Upper lobe of right lung (tissue), 1 donor: ENCODE measurements at places on chromosomes 16 and 17. TPM values are rescaled to one million over a fixed set of nuclear protein-coding genes. Genes with fewer than 3 reads are reported as not detected.

The PSMD12 gene
- total RNA-seq: 43.8 TPM

The LRRC37A2 gene
- 11.7 TPM for total RNA-seq

The EARS2 gene
- 15.3 TPM for total RNA-seq

The PRAC2 gene
- total RNA-seq: not detected

The KRT24 gene
- not detected for total RNA-seq

The CCT6B gene
- total RNA-seq: 1.7 TPM

The PDIA2 gene
- 0.96 TPM for total RNA-seq

The SLFN12L gene
- 5.1 TPM for total RNA-seq

The IL21R gene
- 3.9 TPM for total RNA-seq

The HIRIP3 gene
- 20.3 TPM for total RNA-seq

The TMEM100 gene
- total RNA-seq: 279 TPM

The SETD1A gene
- 18.6 TPM for total RNA-seq

The ZSCAN10 gene
- not detected for total RNA-seq

The PABPN1L gene
- not detected for total RNA-seq

- H3K4me1 ChIP-seq: peaks cover 8% of the 10 kb centered on the region
- no peak for DNase-seq
- no peak overlapping the region for H3K4me3 ChIP-seq
- peak overlapping the region; percentile 72 for H3K27ac ChIP-seq
These were observed 21.1 kb upstream of the TMC5 start for GRCh38 chr16:19396555-19397011.

DNA sequence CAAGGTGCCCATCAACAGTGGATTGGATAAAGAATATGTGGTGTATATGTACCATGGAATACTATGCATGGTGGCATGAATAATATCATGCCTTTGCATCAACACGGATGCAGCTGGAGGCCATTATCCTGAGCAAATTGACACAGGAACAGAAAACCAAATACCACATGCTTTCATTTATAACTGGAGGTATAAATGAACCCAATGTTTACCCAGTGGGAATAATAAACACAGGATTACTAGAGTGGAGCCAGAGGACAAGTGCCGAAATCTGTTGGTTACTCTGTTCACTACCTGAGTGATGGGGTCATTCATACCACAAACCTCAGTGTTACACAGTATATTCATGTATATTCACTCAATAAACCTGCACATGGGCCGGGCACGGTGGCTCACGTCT lies 125.2 kb downstream of the CDH11 start:
- no peak overlapping the region for H3K27ac ChIP-seq
- no peaks in the 10 kb centered on the region for H3K27me3 ChIP-seq
- H3K4me3 ChIP-seq: no peak overlapping the region

- DNase-seq: no peak
- H3K27me3 ChIP-seq: peaks cover 27% of the 10 kb centered on the region
- H3K36me3 ChIP-seq: no peaks in the 10 kb centered on the region
- no peak overlapping the region for H3K4me3 ChIP-seq
- no peak overlapping the region for H3K27ac ChIP-seq
These were observed 15.1 kb downstream of the SAMD14 start for GRCh38 chr17:50114849-50115357.

DNA sequence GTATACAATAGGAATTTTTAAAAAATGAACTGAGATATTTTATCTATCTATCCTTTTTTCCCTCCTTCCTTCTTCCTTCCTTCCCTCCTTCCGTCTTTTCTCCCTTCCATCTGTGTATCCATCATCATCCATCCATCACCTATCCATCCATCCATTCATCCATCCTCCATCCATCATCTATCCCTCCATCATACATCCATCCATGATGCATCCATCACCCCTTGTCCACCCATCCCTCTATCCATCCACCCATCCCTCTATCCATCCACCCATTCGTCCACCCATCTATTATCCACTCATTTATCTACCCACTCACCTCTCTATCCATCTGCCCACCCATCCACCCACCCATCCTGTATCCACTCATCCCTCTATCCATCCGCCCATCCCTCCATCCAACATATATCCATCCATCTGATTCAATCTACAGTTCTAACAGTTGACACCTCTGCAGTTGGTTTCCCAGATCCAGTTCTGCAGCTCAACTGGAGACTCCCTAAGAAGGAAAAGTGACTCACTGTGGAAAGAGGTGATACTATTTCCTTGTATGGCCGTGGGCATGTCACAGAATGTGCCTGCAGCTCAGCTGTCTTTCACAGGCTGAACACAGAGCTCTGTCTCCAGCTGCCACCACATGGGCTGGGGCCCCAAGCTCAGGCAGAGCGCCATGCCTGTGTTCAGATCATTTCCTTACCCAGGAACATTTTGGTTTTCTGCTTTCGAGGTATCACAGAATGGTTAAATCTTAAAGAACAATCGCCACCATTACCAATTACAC lies 130.8 kb downstream of the XYLT1 start:
- H3K4me1 ChIP-seq: peaks cover 38% of the 10 kb centered on the region
- no peak for DNase-seq
- H3K27ac ChIP-seq: no peak overlapping the region
- H3K36me3 ChIP-seq: no peaks in the 10 kb centered on the region
- no peak overlapping the region for H3K4me3 ChIP-seq

DNA sequence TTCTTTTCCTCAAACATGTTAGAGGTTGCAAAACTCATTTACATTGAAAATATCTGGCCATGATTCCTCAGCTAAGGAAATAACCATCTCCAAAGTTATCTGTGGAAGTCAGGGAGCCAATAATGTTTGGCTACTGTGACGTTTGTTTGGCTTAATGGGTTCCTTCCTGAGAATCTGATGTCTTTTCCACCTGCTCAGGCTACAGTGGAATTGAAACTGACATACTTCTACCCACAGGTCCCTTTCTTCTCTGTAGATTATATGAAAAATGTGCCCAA lies 221.1 kb upstream of the XYLT1 start:
- no peak overlapping the region for H3K27ac ChIP-seq
- H3K4me1 ChIP-seq: no peaks in the 10 kb centered on the region
- H3K27me3 ChIP-seq: no peaks in the 10 kb centered on the region
- no peak overlapping the region for H3K4me3 ChIP-seq

DNA sequence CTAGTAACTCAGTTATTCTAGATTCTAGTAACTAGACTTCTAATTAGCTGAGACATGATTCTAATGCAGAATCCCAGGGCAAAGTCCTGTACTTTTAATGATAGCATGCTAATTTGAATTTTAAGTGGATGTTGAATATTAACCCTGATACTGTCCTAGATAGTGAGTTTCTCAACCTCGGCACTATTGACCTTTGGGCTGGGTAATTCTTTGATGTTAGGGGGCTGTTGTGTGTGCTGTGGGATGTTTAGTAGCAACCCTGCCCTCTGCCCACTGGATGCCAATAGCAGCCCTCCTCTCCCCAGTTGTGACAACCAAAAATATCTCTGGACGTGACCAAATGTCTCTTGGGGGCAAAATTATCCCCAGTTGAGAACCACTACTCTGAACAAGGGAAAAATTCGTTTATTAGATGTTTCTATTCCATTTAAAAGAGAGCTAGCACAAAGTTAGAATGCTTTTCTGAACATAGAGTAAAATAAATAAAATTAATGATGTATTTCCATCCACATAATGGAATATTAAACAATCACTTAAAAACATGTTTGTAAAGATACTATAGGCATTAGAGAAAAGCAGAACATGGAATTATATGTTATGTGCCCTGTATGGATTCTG lies 30.2 kb downstream of the SALL1 start:
- peaks cover 10% of the 10 kb centered on the region for H3K27me3 ChIP-seq
- H3K36me3 ChIP-seq: no peaks in the 10 kb centered on the region
- H3K4me1 ChIP-seq: no peaks in the 10 kb centered on the region

DNA sequence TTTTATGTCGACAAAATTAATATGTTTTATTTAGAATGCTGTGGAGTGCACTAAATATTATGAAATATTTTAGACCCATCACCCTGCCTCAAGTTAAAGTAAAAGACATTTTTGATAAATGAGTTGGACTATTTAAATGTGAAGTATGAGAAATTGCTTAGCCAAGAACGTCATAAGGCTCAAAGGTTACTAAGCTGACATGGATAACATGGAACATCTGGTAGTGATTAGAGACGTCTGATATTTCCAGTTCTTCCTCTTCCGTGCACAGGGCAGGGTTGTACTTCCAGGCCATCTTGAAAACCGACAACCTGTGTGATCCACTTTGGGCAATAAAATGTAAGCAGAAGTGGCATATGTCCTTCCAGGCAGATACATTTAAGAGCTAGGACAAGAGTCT lies 7.2 kb upstream of the CCL8 start:
- no peak for DNase-seq
- H3K27ac ChIP-seq: peak overlapping the region; percentile 24
- H3K4me3 ChIP-seq: no peak overlapping the region
- H3K27me3 ChIP-seq: no peaks in the 10 kb centered on the region

GRCh38 chr17:39252788-39253460 lies 27.2 kb upstream of the STAC2 start:
- no peak overlapping the region for H3K27ac ChIP-seq
- no peak overlapping the region for H3K4me3 ChIP-seq
- H3K4me1 ChIP-seq: no peaks in the 10 kb centered on the region
- no peak for DNase-seq

DNA sequence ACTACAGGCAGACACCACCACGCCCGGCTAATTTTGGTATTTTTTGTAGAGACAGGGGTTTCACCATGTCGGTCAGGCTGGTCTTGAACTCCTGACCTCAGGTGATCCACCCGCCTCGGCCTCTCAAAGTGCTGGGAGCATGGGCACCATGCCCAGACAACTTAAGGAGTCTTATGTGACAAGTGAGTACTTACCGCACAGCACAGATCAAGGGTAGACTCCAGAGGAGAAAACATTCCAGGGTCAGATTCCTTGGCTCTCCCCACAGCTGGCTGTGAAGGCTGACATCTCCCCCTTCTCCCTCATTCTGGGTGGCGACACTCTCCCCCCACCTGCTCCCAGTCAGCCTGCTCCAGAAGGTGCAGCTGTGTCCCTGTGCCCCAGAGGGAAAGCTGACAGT lies 10.6 kb downstream of the ZSCAN10 start:
- H3K4me3 ChIP-seq: no peak overlapping the region
- H3K27me3 ChIP-seq: peaks cover 7% of the 10 kb centered on the region
- no peaks in the 10 kb centered on the region for H3K36me3 ChIP-seq
- peak overlapping the region; percentile 81 for H3K27ac ChIP-seq

DNA sequence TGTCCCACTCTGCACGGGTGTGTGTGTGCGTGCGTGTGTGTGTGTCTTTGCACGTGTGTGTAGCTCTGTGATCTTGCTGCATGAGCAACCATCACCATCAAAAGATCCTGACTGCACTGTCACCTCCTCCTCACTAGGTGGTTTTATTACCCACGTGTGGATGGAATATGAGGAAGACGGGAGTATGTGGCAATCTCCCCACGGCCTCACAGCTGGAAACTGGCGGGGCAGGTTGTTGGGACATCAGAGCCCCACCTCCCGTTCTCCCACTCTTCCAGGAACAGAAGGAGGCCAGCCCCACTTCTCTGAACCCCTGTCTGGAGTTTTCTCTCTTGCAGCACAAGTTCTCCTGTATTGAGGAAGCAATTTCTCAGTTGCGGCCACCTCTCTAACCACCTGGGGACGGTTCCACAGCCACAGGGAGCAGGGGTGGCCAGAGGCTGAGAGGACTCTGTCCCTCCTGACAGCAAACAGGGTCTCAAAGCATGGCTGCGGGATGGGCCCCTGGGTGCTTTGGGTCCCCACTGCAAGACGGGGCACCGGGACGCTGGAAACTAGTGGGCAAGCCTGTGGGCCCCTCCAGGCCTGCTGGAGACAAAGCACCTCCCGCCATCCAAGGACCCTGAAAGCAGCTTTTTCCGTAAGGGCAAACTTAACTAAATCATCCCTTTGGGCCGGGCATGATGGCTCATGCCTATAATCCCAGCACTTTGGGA lies 27.9 kb upstream of the ATP2C2 start:
- no peak overlapping the region for H3K4me3 ChIP-seq
- no peaks in the 10 kb centered on the region for H3K36me3 ChIP-seq
- peak; percentile 88 for DNase-seq
- H3K4me1 ChIP-seq: no peaks in the 10 kb centered on the region
- no peaks in the 10 kb centered on the region for H3K27me3 ChIP-seq
- no peak overlapping the region for H3K27ac ChIP-seq

DNA sequence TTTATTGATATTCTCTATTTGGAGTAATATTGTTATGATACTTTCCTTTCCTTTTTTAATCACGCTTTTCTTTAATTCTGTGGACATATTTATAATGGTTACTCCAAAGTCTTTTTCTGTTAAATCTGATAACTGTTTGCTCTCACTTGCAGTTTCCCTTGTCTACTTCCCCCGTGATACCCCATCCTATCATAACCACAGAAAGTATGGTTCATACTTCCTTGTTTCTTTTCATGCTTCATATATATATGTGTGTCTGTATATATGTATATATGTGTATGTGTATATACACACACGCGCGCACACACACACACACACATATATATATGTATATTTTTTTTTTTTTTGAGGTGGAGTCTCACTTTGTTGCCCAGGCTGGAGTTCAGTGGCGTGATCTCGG lies 23.5 kb downstream of the SPECC1 start:
- peaks cover 3% of the 10 kb centered on the region for H3K27me3 ChIP-seq
- no peak overlapping the region for H3K27ac ChIP-seq
- no peak for DNase-seq
- no peaks in the 10 kb centered on the region for H3K36me3 ChIP-seq

DNA sequence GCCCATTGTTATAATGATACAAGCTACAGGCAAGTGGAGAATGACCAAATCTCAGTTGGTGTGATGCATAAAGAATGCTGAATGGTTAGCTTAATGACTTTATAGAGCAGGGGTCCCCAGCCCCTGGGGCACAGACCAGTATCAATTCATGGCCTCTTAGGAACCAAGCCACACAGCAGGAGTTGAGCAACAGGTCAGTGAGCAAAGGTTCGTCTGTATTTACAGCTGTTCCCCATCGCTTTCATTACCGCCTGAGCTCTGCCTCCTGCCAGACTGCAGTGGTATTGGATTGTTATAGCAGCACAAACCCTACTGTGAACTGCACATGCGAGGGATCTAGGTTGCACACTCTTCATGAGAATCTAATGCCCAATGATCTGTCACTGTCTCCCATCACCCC lies 114.0 kb upstream of the ZFHX3 start:
- no peak overlapping the region for H3K4me3 ChIP-seq
- H3K4me1 ChIP-seq: peaks cover 4% of the 10 kb centered on the region
- DNase-seq: no peak
- H3K27me3 ChIP-seq: no peaks in the 10 kb centered on the region
- no peaks in the 10 kb centered on the region for H3K36me3 ChIP-seq

GRCh38 chr16:89828199-89828869 lies at the start of gene SPIRE2:
Gene SPIRE2 (plus strand): TSS chr16:89828475. CDS start chr16:89828551, 76 bp downstream.
- H3K36me3 ChIP-seq: no peaks in the 10 kb centered on the region
- H3K27me3 ChIP-seq: no peaks in the 10 kb centered on the region
- peaks cover 17% of the 10 kb centered on the region for H3K4me1 ChIP-seq
- peak within 1 kb of the TSS; percentile 53 for H3K4me3 ChIP-seq
- peak; percentile 88 for DNase-seq
- H3K27ac ChIP-seq: peak within 1 kb of the TSS; percentile 42
